Sigmoid colon (tissue), 7 donors: ENCODE measurements at places on chromosomes 12 and 14. TPM values are rescaled to one million over a fixed set of nuclear protein-coding genes. Genes with fewer than 3 reads are reported as not detected.

DNA sequence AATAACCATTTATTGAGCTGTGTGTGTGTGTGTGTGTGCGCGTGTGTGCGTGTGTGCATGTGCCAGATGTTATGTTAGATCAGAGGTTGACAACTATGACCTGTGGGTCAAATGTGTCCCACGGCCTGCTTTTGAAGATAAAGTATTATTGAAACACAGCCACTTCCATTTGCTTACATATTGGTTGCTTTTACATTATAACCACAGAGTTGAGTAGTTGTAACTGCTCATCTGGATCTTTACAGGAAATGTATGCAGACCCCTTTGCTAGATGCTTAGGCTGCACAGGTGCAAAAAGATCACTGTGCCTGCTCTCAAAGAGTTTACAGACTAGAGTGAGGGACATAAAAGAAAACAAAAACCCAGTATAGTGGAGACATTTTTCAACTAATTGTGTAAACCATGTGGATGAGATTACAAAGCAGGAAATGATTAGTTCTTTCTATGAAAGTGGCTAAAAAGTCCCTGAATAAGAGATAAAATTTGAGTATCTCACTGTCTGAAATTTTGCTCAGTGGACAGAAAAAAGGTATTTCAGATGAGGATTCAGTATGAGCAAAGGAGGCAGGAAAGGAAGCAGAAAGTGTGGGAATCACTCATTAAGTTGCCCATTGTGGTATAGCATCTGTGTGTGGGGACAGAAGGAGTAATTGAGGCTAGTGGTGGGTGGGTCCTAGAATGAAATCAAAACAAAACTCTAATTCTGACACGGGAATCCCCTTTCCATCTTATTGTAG is 188.4 kb downstream of the PAH start:
- DNase-seq, result no peak
- no peaks in the 10 kb centered on the region for H3K36me3 ChIP-seq
- no peaks in the 10 kb centered on the region for H3K27me3 ChIP-seq
- no peak overlapping the region for H3K27ac ChIP-seq

DNA sequence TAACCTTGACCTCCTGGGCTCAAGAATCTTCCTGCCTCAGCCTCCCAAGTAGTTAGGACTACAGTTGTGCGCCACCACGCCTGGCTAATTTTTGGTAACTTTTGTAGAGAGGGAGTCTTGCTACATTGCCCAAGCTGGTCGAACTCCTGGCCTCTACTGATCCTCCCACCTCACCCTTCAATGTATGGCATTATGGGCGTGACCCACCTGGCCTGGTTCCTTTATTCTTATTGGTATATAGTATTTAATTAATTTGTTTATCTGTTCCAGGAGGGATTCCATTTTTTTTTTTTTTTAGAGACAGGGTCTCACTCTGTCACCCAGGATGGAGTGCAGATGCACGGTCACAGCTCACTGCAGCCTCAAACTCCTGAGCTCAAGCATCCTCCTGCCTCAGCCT is 40.9 kb upstream of the EAPP start:
- H3K4me1 ChIP-seq, result no peaks in the 10 kb centered on the region
- H3K27me3 ChIP-seq, result no peaks in the 10 kb centered on the region
- DNase-seq, result peak; percentile 43
- no peak overlapping the region for H3K4me3 ChIP-seq

- no peaks in the 10 kb centered on the region for H3K27me3 ChIP-seq
- H3K36me3 ChIP-seq, result no peaks in the 10 kb centered on the region
- H3K4me3 ChIP-seq, result no peak overlapping the region
- no peak for DNase-seq
- no peaks in the 10 kb centered on the region for H3K4me1 ChIP-seq
- no peak overlapping the region for H3K27ac ChIP-seq
Measured at GRCh38 chr12:30152705-30153104, 369.0 kb upstream of the TMTC1 start.

DNA sequence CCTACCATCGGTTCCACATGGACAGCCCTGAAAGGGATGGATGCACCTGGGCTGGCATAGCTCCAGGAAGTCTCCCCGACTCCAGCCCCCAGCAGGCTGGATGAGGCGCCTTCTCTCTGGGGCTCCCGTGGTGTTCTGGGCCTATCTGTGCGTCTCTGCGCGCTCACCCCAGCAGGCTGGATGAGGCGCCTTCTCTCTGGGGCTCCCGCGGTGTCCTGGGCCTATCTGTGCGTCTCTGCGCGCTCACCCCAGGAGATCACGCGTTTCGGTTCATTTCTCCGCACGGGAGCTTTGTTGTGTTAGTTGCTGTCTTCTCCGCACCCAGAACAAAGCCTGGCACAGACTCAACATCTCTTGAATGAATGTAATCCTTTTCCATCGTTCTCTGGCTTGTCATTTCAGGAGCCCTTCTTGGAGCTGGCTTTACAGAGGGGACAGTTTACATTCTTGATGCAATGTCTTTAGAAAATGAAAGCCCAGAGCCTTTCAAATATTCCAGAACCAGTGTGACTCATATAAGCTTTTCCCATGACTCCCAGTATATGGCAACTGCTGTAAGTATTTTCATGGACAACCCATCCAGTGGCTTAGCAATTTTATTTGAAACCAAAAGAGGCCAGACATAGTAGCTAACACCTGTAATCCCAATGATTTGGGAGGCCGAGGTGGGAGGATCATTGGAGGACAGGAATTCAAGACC is 40.3 kb downstream of the CFAP251 start:
- no peak overlapping the region for H3K27ac ChIP-seq
- no peak overlapping the region for H3K4me3 ChIP-seq
- no peaks in the 10 kb centered on the region for H3K27me3 ChIP-seq
- DNase-seq, result no peak

DNA sequence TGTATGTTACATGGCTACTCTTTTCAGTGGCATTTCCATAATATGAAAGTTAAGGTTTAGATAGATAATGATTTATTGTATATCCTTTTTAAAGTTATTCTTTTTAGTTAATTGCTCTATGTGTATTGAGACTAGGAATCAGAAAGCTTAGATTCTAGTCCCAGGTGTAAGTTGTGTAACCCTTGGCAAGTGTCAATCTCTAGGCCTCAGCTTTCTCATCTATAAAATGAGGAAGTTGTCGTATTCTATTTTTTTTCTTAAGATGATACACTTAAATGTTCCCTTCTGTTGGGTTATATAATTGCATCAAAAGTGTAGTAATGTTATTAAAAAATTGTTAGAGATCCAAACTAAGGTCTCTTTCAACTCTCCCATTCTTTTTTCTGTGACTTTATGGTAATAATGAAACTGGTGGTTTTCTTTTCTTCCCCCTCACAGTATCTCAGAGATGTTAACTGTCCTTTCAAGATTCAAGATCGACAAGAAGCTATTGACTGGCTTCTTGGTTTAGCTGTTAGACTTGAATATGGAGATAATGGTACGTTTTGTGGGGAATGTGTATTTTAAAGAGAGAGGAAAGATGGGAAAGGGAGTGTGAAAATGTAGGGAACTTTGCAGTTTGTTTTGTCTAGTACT is 4.1 kb downstream of the RTRAF start:
- no peaks in the 10 kb centered on the region for H3K27me3 ChIP-seq
- no peak for DNase-seq
- no peak overlapping the region for H3K27ac ChIP-seq
- H3K4me3 ChIP-seq, result no peak overlapping the region

DNA sequence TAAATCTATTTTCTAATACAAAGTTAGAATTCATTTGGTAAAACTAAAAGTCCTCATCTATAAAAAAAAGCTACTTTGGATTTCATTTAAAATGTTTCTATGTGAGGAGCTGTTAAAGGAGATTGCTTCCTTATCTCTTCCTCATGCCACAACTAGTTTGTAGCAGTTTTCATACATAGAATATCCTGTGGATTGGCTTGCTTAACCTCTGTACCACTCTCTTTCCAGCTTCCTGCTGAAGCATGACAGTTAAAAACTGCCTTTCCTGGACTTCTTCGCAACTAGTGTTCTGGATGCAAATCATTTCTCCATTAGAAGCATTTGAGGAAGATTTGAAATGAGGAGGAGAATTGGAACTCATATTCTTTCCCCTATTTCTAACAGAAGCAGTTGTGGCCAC is 49.6 kb downstream of the ST8SIA1 start:
- no peak overlapping the region for H3K27ac ChIP-seq
- H3K4me3 ChIP-seq, result no peak overlapping the region
- H3K27me3 ChIP-seq, result no peaks in the 10 kb centered on the region
- no peaks in the 10 kb centered on the region for H3K36me3 ChIP-seq

DNA sequence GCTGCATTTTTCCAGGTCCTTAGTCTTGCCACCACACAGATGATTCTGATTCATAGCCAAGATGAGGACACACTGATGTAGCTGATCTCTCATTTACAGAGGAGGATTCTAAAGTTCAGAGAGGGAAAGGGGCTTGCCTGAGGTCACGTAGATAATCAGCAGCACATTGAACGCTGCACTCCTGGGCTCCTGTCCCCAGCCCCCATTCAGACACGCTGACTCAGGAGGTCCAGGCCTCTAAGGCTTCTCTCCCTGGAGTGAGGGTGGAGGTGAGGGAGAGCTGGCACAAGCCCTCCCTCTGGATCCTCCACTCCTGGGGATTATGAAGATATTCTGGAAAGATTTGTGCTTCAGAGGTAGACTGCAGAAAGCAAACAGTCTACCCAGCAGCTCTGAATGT is 10.3 kb downstream of the NFATC4 start:
- peaks cover 10% of the 10 kb centered on the region for H3K4me1 ChIP-seq
- no peaks in the 10 kb centered on the region for H3K27me3 ChIP-seq
- no peak overlapping the region for H3K4me3 ChIP-seq
- H3K27ac ChIP-seq, result no peak overlapping the region
- H3K36me3 ChIP-seq, result peaks cover 20% of the 10 kb centered on the region

- H3K27me3 ChIP-seq, result no peaks in the 10 kb centered on the region
- H3K36me3 ChIP-seq, result no peaks in the 10 kb centered on the region
Measured at GRCh38 chr14:35279369-35279768, 12.8 kb upstream of the PSMA6 start.

- peak overlapping the region; percentile 75 for H3K4me3 ChIP-seq
- DNase-seq, result no peak
- no peaks in the 10 kb centered on the region for H3K36me3 ChIP-seq
Measured at GRCh38 chr12:106358396-106359241, 1.1 kb downstream of the POLR3B start.

DNA sequence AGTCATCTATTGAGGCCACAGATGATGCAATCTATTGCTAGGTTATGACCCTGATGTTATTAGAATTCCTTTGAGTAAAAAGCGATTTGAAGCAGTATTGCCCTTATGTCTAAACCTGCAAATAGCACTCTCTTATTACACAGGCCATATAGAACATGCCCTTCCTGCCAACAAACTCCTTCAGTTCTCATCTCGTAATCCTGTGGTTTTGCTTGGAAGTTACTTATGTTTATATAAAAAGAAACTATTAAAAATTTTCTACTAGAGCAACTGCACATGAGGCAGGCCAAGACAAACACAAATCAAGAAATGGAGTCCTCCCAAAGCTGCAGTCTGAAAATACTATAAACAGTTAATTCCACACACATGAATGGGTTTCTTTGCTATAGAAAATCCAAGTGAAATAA is 1200.2 kb downstream of the LRFN5 start:
- no peak for DNase-seq
- no peaks in the 10 kb centered on the region for H3K36me3 ChIP-seq
- H3K4me3 ChIP-seq, result no peak overlapping the region
- peaks cover 6% of the 10 kb centered on the region for H3K4me1 ChIP-seq

DNA sequence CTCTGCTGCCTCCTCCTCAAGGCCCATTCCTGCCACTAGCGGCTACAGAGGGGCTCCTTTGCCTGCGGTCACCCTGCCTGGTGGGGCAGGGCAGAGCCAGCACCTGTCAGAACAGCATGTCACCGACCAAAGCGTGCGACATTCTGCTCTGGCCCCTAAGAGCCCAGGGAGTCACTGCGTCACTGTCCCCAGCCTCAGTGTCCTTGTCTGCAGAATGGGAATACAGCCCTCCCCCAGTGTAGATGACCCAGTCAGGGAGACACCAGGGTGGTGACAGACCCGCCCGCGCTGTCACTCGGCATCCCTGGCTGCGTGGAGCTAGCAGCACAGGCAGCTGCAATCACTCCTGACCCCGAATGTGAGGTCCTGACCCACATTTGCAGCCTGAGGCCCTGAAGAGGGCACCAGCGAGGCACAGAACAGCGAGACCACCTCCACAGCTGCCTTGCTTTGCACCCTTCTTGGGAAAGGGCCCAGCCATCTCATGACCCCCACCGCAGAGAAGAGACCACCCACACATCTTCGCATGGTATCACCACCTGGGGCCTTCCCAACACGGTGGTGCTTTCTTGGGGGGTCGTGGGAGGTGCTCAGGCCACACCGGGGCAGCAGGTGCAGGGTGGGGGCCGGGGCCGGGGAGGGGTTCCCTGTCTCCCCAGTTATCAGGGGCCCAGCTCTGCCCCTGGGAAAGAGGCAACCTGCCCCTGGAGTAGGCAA is 2.5 kb downstream of the AHNAK2 start:
- H3K36me3 ChIP-seq, result no peaks in the 10 kb centered on the region
- peak overlapping the region; percentile 90 for H3K27ac ChIP-seq

DNA sequence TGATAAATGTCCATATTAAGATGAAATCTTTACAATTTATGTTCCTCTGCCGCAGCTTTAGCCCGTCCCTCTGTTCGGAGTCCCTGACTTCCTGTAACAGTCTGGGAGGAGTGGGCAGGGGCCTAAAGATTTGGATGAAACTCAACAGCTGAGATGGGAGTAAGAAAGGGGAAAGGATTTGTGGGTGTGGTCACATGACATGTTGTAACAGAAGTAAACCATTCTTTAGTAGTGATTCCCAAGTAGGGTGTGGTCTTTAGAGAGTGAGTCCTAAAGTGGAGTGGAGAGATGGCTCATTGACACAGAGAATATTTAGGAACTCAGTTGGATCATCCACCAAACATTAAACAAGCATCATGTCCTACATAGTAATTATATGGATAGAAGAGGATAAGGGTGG is 12.9 kb downstream of the TMEM117 start:
- no peaks in the 10 kb centered on the region for H3K36me3 ChIP-seq
- DNase-seq, result no peak
- H3K27me3 ChIP-seq, result no peaks in the 10 kb centered on the region

- H3K27ac ChIP-seq, result no peak overlapping the region
- H3K4me1 ChIP-seq, result no peaks in the 10 kb centered on the region
- DNase-seq, result no peak
- H3K27me3 ChIP-seq, result no peaks in the 10 kb centered on the region
Measured at GRCh38 chr12:125151284-125151683, 86.0 kb downstream of the AACS start.

DNA sequence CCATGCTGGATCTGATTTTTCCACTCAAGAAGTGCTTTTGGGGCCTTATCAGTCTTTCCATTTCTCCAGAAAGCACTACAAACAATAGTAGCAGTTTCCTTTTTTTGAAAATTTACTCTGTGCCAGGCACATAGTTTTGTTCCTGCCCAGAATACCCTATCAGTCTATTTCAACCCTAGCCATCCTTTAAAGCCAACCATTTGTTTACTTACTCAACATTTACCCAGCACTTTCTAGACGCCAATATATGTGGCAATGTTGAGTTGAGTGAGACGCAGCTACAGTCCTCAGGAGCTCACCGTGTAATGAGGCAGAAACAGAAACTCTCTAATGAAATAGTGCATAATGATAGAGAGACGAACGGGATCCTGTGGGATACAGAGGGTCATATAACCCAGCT is 32.9 kb upstream of the CHST11 start:
- DNase-seq, result peak; percentile 1
- no peak overlapping the region for H3K4me3 ChIP-seq
- H3K27me3 ChIP-seq, result no peaks in the 10 kb centered on the region
- no peaks in the 10 kb centered on the region for H3K4me1 ChIP-seq

- no peaks in the 10 kb centered on the region for H3K36me3 ChIP-seq
- DNase-seq, result peak; percentile 14
- H3K4me1 ChIP-seq, result peaks cover 25% of the 10 kb centered on the region
- H3K27me3 ChIP-seq, result no peaks in the 10 kb centered on the region
Measured at GRCh38 chr14:68571114-68571591, 221.7 kb downstream of the ZFP36L1 start.

FOXM1 gene
- total RNA-seq, result 2.5 TPM

LMO3 gene
- total RNA-seq, result 384 TPM

TPPP2 gene
- not detected for total RNA-seq

TSPAN11 gene
- 6.4 TPM for total RNA-seq

VWF gene
- total RNA-seq, result 46.7 TPM

ACACB gene
- 136 TPM for total RNA-seq

LBHD2 gene
- not detected for total RNA-seq

NELL2 gene
- total RNA-seq, result 11.1 TPM
